Mesothelial cell of epicardium (in vitro differentiated cells): ENCODE measurements at places on chromosomes 5 and 9. TPM values are rescaled to one million over a fixed set of nuclear protein-coding genes. Genes with fewer than 3 reads are reported as not detected.

C9 gene
- total RNA-seq: not detected in 3 replicates

CARD19 gene
- total RNA-seq: 19.4 to 22.6 TPM (median 20.1 TPM) in 3 replicates

GFI1B gene
- not detected in 3 replicates for total RNA-seq

SKIC3 gene
- total RNA-seq: 96.6 to 102 TPM (median 101 TPM) in 3 replicates

NR2F1-AS1 gene
- total RNA-seq: 11.9 to 13.6 TPM (median 13.4 TPM) in 3 replicates

HDAC3 gene
- total RNA-seq: 96.0 to 108 TPM (median 102 TPM) in 3 replicates

SERF1A gene
- 21.8 to 25.6 TPM (median 23.3 TPM) in 3 replicates for total RNA-seq

NIPAL4 gene
- total RNA-seq: 0.18 to 0.49 TPM (median 0.40 TPM) in 3 replicates

SAXO1 gene
- total RNA-seq: 0.13 to 0.43 TPM (median 0.38 TPM) in 3 replicates

AFF4 gene
- total RNA-seq: 117 to 119 TPM (median 117 TPM) in 3 replicates

IGIP gene
- total RNA-seq: 2.6 to 3.2 TPM (median 2.8 TPM) in 3 replicates

ADGRD2 gene
- total RNA-seq: 0.62 to 0.78 TPM (median 0.63 TPM) in 3 replicates

MTMR12 gene
- 22.9 to 23.8 TPM (median 23.6 TPM) in 3 replicates for total RNA-seq

SEMA5A gene
- 20.0 to 26.7 TPM (median 23.1 TPM) in 3 replicates for total RNA-seq
